Left hindlimb (tissue), 1 donor: ENCODE measurements at places on chromosomes 6 and 20.

DNA sequence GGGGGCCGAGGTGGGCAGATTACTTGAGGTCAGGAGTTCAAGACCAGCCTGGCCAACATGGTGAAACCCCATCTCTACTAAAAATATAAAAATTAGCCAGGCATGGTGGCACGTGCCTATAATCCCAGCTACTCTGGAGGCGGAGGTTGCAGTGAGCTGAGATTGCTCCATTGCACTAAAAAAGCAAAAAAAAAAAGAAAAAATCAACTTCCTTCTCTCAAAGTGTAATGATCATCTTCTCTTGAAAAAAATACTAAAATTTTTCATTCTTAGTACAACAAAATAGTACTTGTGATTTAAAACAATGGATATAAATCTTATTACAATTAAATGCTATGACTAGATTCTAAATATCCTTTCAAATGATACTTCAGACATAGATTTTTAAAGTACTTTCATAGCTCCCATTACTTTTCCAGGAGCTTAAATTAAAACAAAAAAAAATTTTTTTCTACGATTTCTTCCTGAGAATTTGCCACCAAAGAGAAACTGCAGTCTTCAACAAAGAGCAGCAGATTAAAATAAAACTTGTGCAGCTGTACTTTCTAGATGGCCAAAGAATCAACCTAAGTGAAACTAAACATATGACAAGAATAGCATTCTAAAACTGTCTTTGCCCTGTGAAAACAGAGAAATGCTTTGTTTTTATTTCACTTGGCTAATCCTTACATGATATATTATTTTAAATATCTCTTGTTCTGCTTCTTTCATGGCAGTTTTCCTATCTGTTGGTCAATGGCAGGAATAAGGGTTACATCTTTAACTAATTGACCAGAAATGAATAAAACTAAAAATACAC is 75.2 kb downstream of the MAP3K5 start:
- DNase-seq, result no peak

GRCh38 chr6:156780962-156781853 is 4.0 kb downstream of the ARID1B start:
- no peak for DNase-seq

DNA sequence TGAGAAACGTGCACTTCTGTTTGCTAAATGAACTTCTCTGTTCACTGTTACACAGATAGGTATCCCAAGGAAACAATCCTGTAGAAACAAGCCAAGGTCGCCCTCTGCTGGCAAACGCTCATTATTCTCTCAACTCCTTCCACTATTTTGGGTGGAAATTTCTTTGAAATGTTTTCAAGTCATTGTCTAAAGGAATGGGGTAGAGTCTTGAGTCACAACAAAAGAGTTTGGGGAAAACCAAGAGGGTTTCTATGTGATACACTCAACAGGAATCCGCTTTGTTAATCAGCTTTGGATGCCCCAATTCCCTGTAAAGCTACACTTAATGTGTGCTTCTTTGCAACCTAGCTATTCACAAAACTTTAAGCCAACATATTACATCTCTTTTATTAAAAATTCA is 4.6 kb upstream of the RAE1 start:
- DNase-seq, result peak; percentile 58

- DNase-seq, result no peak
Measured at GRCh38 chr6:34236131-34236442, 586 bp upstream of the HMGA1 start.

DNA sequence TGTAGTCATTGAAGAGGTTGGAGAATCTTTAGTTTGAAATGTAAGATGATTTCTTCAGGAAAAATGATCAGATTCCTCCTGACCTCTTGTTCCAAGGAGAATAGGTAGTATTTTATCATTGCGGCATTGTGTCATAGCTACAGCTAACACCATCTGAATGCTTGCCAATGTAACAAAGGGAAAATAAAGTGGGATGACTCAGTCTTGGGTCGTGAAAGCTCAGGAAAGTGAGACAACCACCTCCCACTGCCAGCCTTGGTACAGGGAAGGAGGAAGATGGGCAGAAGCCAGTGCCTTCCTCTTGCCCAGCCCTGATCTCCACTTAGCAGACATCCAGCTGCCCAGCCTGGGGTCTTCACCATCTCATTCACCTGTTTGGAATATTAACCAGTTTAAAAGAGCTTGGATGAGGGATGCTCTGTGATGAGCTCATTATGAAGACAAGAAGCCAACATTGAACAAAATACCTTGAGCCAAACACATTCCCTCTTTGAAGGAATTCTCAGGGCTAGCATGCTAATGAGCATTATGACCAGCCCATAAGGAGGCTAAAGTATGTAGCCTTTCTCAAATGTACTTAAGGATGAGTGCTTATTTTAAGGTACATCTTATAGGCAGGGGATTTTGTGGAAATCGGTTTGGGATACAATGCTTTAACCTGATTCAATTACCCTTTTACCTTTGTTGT is 40.0 kb upstream of the APCDD1L start:
- no peak for DNase-seq

DNA sequence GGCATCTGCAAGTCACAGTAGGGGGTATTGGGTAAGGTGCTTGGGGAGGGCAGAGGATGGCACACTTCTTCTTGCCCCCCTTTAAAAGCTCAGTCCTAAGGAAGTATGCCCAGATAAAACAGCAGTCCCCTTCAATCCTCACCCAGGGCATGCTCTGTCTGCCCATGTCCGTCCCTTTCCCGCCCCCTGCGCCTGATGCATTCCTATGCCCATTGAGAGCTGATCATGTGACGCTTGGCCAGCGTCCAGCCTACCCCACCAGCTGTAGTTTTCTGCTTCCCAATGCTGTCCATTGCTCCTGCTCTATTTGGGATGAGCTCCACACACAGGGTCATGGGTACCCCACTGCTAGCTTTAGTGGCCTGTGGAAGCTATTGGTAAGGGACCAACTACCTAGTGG is 8.3 kb downstream of the SIGLEC1 start:
- DNase-seq, result no peak

DNA sequence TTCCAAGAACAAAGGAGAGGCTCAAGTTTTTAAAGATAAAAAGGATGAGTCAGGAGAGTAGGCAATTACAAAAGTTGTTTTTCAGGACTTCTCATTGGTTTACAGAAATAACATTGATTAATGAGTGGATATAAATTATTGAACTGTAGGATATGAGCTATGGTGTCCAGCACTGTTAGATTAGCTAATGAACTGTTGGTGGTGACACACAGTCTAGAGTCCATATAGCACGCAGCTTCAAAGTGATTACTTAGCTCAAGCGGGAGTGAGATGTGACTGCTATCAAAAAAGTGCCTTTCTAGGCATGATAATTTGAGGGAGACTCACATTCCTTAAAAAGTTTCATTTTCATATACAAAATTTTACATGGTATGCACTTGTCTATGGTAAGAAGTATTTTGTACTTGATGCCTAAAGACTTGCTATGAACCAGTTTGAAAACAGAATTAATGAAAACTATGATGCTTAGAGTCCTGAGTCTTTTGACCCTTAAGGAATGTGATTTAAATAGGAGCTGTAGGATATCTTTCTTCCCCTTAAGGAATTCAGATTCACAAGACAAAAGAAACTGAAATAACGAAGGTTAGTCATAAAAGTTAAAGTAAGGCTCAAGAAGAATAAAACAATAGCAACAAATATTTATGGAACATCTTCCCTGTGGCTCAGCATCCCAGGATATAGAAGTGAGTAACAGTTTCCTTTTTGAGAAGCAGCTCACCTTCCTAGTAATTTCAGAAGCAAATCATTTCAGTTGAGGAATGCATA is 22.2 kb upstream of the ADIG start:
- DNase-seq, result no peak

GRCh38 chr6:92369309-92369708 is 1050.0 kb downstream of the EPHA7 start:
- no peak for DNase-seq

GRCh38 chr6:53869964-53870363 is 75.2 kb downstream of the LRRC1 start:
- no peak for DNase-seq
